IMR-90 (cell line): ENCODE measurements at places on chromosomes 4 and X. TPM values are rescaled to one million over a fixed set of nuclear protein-coding genes. Genes with fewer than 3 reads are reported as not detected.

The PTTG2 gene
- not detected in 2 replicates for total RNA-seq

The MAOA gene
- total RNA-seq, result 0.36 and 0.56 TPM in 2 replicates

The NUDT10 gene
- 0.90 and 1.1 TPM in 2 replicates for total RNA-seq

The NHSL2 gene
- total RNA-seq, result 0.72 and 0.83 TPM in 2 replicates

The FGB gene
- total RNA-seq, result not detected in 2 replicates

The C4orf51 gene
- not detected in 2 replicates for total RNA-seq
